ENCODE measurements at places on chromosomes 3 and 15.

DNA sequence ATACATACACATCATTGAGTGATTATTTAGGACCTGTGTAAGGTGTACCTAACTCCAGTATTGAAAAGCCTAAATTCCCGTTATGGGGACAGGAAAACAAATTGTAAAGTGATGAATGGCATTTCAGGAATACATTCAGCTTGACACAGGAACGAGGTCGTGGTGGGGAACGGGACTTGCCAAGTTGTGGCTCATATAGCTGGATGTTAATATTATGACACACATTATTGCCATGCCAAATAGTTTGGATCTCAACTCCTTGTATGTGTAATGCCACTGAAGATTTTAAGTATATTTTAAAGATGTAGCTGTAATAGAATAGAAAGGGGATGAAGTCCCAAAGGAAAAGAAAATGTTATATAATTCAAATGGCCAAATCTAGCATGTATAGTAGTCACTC, 227.2 kb upstream of the GOLIM4 start:
- DNase-seq: no peak

DNA sequence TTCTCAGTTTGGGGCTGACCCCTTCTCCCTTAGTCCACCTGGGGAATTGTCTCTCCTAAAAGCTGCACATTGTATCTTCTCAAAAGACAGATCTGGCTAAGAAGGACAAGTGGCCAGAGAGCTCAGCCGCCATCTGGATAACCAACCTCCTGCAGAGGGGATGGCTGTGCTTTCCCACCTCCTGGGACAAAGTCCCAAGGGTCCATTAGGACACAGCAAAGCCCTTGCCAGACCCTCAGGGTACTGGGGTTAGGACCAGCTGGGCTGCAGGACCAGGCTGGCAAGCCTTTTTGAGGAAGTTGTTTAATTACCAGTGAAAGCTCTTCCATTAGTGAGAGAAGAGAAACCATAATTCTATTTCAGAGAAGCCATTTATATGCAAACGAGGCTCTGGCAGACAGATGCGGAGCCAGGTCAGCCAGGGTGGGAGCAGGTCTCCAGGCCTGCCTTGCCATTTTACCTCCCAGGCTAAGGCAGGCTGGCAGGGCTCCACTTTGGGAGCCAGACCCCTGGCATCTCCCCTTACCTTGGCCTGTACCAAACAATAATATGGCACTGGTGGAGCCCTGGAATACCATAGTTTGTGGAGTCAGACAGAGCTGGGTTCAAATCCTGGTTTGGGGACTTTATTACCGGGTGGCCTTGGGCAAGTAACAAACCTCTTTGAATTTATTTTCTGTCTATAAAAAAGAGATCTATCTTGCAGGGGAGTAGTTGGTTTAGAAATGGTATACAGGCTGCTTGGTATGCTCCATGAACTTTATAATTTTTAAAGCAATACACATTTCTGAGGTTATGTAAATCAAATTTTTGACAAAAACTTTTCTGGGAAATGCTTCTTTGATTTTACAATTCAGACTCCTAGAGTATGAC, 17.9 kb downstream of the SHF start:
- no peak for DNase-seq

DNA sequence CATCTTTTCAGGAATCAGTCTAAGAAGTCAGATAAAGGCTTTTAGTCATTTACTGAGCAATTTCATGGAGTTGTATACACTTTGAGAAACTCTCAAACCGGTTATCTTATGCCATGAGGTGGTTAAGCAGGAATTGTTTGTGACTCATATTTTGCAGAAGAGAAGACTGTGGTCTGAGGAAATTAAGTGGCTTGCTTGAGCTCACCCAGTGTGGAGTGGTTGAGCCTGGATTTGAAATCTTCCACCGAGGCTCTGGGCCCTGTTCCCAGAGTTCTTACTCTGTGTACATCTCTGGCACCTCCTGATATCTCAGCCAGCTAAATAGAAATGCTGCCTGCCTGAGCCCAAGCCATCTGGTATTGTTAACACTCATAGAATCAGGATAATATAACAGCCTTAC, 37.8 kb upstream of the BCL6 start:
- no peak for DNase-seq

GRCh38 chr15:63495780-63496488, 8.5 kb upstream of the USP3 start:
- DNase-seq: no peak

GRCh38 chr3:151144760-151145159, 58.3 kb downstream of the GPR171 start:
- DNase-seq: no peak

GRCh38 chr15:98866511-98866910, 141.1 kb downstream of the PGPEP1L start:
- no peak for DNase-seq

- DNase-seq: no peak
Observed at GRCh38 chr3:156664831-156665178, 9.6 kb upstream of the TIPARP start.

- DNase-seq: no peak
Observed at GRCh38 chr3:89216016-89216739, 108.8 kb downstream of the EPHA3 start.

DNA sequence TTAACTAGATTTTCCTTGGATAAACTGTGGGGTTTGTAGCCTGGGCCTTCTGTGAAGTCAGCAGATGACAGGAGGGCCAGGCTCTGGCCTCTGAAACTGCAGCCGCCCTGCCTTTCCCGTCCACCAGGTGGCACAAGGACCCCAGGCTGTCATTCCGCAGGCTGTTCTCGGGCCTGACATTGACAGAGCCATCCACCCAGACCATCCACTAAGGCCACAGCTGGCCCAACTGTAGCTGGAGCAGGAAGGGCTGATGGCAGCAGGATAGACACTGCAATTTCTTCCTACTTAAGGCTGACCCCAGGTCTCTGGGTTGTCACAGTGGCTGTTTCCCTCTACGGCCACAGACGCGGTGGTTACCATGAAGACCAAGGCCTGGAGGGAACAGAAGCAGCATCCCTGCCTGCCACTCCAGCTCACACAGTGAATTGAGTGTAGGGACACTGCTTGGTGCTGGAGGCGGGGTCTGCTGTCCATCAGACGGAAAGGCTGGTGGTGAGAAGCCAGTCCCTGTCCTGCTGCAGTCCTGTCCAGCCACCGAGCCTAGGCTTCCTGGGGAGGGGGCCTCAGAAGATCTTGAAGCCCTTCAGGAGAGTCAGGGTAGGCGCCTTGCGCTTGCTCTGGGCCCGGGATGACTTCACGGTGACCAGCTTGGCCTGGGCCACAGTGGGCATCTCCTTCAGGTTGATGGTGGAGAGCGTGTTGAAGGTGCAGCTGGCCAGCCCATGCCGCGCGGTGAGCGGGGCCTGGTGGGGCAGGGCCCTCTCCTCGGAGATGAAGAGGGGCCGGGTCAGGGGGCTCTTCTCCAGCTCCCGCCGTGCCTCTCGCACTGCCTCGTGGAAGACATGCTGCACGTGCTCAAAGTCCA, 9.4 kb downstream of the SLC51B start:
- DNase-seq: peak; percentile 88

- no peak for DNase-seq
Observed at GRCh38 chr3:134659391-134660045, 8.7 kb upstream of the KY start.

DNA sequence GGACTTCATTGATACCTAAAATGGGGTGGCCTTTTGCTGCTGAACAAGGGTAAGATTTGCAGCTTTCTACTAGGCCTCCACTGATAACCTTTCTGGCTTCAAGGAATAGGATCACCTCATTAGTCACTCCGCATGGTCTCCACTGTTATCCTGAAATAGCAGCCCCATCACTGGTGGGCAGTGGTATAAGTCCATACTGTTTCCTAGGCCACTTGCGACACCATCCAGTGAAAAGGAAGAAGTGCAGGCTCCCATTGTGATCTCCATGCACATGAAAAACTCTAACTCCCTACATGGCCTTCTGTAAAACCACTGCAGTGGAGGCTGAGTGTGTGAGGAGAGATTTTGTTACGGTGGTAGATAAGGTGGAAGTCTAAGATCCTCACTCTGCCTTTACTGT, 1455.9 kb downstream of the SI start:
- no peak for DNase-seq

GRCh38 chr3:59127071-59127470, 77.2 kb upstream of the CFAP20DC start:
- no peak for DNase-seq

DNA sequence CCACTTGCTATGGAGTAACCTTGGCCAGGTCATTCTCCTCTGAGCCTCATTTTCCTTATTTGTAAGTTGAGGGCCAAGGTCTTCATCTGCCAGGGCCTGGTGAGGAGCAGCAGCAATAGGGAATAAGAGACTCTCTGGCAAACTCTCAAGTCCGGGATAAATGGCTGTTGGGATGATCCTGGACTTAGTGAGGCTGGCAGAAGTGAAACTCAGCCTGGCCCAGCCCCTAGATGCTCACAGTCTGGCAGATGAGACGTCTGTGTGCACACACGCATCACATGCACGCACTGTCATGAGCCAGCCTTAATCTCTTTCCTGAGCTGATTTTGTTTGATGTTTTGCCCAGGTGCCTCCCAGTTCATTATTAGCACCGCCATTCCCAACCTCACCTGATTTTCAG, 26.8 kb downstream of the SLC6A6 start:
- DNase-seq: no peak

- DNase-seq: no peak
Observed at GRCh38 chr3:186640473-186640818, 247 bp downstream of the FETUB start.

DNA sequence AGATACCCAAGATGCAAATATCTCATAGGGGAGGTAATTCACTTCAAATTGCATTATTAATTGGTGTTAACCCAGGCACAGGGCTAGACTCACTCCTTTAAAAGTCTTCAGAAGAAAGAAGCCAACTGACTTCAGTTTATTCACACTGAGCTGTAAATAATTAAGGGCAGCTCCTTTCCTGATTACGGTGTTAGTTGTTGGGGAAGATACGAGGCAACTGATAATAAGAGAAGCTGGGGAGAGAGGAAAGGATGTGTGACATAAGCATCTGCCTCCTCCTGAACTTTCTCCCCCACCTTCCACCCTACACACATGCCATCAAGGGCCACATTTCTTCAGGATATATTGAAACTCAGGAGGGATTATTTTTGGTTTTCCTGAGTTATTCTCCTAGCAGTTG, 47.5 kb downstream of the ADGRG7 start:
- no peak for DNase-seq

- no peak for DNase-seq
Observed at GRCh38 chr3:197878427-197878826, 71.6 kb upstream of the RPL35A start.

GRCh38 chr15:85974742-85975141, 104.9 kb upstream of the AGBL1 start:
- no peak for DNase-seq

DNA sequence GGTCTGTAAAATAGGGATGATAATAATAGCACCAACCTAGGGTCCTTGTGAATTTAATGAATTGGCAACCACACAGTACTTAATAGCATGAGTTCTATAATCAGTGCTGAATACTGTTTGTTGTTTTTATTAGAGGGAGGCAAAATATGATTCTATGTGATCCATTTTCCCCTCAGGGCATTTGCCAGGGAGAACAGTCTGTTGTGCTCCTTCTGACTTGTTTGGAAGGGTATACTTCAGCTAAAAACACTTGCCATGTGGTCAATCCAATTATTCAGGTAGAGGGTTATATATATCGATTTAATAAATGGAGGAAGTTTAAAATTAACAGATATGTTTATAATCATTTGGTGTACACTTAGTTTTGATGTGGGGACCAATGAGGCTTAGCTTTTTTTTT, 305.3 kb downstream of the CHST2 start:
- no peak for DNase-seq

DNA sequence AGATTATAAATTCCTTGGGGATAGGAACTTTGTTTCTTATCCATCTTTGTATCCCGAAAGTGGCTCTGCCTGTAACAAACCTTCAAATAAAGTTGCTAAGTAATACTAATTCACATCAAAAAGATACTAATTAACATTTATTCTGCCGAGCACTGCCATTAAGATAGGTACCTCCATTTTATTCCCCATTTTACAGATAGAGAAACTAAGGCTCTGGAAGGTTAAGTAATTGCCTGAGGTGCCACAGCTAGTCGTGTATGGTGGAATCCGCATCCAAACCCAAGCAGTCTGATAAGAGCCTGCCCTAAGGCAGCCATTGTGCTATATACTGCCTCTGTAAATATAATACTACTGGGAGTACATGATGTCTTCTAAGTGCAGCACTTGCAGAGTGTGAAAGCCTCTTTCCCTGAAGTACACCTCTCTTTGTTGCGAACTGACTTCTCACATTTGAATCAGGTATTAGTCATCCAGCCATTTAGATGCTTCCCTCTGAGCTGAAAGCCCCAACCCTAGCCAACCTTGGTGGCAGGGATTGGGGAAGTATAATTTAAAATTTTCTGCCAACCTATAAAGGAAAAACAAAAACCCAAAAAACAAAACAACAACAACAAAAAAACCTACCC, 78.5 kb upstream of the CHD2 start:
- no peak for DNase-seq

Data from cardiac septum (tissue), 1 donor.